Activated CD8-positive, alpha-beta memory T cell treated with anti-CD3 and anti-CD28 coated beads for 48 hours (primary cell): ENCODE measurements at places on chromosomes 7 and 10.

GRCh38 chr7:3043544-3044371 lies at the start of gene CARD11:
Gene CARD11 (minus strand): TSS chr7:3043867. CDS start chr7:2958506, 85,361 bp downstream.
- DNase-seq, result no peak

DNA sequence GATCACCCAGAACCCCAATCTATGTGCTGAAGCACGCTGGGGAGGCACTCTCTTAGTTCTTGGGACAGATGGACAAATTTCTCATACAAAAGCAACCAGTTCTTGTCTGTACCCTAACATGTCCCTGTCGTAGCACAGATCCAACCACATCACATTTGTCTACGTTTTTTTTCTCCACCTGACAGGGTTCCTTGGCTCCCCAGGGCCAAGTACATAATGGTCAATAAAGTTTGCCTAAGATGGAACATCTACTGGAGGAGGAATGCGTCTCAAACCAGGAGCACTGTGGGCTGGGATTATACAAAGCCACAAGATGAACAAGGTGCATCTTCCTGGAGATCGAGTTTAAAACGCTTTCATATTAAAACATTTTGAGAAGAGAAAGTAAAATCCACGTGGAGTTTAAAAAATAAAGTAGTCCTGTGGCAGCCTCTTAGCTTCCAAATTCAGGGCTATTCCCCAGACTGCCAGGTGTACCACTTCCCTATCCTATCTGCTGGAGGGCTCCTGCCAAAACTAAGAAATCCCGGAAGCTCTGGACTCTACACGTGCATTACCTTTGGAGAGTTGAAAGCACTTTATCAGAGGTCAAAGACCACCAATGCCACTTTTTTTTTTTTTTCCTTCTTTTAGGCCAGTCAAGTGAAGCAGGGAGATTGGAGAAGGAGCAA lies 1.4 kb downstream of the TMEM243 start:
- no peak for DNase-seq

GRCh38 chr10:130361351-130362105 lies 225.3 kb downstream of the GLRX3 start:
- DNase-seq, result no peak

- no peak for DNase-seq
Observed at GRCh38 chr10:70751356-70751755, 33.8 kb downstream of the TBATA start.

- DNase-seq, result no peak
Observed at GRCh38 chr10:103040418-103040817, 122.3 kb downstream of the CNNM2 start.
